Transverse colon (tissue), 4 donors: ENCODE measurements at places on chromosomes 5 and 9. TPM values are rescaled to one million over a fixed set of nuclear protein-coding genes. Genes with fewer than 3 reads are reported as not detected.

DNA sequence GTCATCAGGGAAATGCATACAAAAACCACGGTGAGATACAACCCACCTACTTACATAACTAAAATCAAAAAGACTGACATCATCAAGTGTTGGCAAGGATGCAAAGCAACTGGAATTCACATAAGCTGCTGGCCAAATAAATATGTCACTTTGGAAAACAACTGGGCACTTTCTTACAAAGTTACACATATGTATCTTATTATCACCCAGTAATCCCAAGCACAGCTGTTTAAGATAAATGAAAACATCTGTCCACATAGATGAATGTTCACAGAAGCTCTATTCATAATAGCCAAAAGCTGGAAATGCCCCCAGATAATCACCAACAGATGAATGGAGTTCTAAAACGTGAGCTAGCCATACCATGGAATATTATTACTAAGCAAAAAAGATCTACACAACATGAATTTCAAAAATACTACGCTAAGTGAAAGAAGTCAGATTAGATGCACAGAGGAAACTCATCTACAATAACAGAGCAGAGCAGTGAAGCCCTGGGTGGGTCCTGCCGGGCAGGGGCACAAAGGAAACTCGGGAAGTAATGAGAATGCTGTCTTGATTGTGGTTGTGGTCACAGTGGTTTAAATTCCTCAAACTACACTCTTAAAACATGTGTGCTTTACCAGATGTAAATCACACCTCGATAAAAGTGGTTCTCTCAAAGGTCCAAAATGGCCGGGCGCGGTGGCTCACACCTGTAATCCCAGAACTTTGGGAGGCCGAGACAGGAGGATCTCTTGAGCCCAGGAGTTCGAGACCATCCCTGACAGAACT lies 8.5 kb downstream of the CAMSAP1 start:
- H3K27ac ChIP-seq: no peak overlapping the region
- no peaks in the 10 kb centered on the region for H3K36me3 ChIP-seq
- H3K27me3 ChIP-seq: no peaks in the 10 kb centered on the region
- DNase-seq: no peak

DNA sequence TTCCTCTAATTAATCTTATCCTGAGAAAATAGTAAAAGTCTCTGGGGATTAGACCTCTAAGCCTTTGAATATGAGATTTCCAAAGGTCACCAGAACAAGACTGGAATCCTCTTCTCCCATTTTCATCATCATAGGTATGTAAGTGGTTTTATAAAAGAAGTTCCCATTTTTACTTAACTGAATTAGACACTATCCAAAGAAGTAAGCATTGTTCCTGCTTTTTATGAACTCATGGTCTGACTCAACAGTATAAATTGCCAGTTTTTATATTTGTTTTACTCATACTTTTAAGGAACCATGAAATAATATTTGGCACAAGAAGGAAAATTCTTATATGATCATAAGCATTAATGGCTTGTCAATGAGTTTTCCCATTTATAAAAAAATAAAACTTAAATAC lies 167.1 kb upstream of the ADRA1B start:
- H3K36me3 ChIP-seq: no peaks in the 10 kb centered on the region
- no peak for DNase-seq
- no peak overlapping the region for H3K27ac ChIP-seq
- H3K4me3 ChIP-seq: no peak overlapping the region
- H3K27me3 ChIP-seq: no peaks in the 10 kb centered on the region
- H3K4me1 ChIP-seq: no peaks in the 10 kb centered on the region

DNA sequence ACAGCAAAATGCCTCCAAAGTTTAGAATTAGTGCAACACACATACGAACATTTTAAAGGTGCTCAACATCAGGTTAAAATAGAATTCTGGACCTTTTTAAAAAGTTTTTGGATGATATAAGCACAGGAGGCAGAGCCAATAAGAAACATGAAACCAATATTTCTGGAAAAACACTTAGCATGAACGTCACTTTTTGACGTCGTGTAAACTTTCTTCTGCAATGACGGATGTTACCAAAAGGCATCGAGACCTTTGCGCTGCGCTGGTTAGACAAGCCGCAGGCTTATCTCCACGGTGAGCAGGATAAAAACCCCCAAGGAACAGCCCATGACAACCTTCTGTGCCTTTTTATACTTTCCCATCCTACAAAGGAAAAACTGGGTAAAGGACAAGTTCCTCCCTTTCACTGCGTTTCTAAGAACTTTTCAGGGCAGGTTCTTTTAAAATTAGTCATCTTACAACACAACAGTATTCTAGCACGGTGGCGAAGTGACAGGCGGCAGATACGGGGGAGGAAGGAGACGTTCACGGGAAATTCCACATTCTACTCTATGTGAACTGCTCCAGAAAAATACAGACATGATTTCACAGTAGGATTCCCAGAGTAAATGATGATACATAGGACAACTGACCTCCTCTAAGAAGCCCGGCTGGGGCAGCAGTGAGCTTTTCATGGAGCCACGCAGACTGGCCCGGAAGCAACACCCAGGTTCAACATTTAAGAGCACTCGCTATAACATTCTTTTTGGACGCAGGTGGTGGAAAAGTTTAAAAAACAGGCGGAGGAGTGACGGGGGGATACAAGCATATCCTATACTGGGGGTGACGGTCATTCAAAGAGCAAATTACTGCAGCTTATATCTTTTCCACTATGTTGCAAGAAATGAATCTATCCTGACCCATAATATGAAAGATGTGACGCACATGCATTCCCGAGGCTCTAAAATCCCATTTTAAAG lies 52.4 kb downstream of the USP20 start:
- H3K4me1 ChIP-seq: peaks cover 43% of the 10 kb centered on the region
- H3K27me3 ChIP-seq: no peaks in the 10 kb centered on the region
- H3K4me3 ChIP-seq: no peak overlapping the region
- no peaks in the 10 kb centered on the region for H3K36me3 ChIP-seq

Gene NR5A1
- not detected for total RNA-seq

Gene FOXI1
- total RNA-seq: not detected

Gene GFRA3
- total RNA-seq: 0.55 TPM

Gene IRGM
- not detected for total RNA-seq

DNA sequence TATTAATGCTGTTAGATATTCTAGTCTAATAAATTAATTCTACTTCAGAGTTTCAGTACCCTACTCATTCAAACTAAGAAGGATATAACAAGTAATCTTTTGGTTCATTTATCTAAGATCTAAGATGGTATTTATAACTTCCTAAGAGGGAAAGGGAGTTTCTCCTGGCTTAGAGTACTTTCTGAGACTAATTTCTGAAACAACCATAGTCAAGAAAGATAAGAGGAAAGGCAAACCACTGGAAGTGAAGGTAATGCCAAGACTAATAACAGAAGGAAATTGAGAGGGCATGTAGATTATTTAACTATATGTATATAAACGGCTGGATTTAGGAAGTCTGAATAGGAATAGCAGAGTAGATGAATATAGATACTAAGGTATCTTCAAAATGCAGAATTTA lies 112.4 kb upstream of the ACOT12 start:
- H3K4me1 ChIP-seq: peaks cover 5% of the 10 kb centered on the region
- H3K27ac ChIP-seq: peak overlapping the region; percentile 50
- no peaks in the 10 kb centered on the region for H3K27me3 ChIP-seq
- no peaks in the 10 kb centered on the region for H3K36me3 ChIP-seq
- H3K4me3 ChIP-seq: no peak overlapping the region
- DNase-seq: no peak

DNA sequence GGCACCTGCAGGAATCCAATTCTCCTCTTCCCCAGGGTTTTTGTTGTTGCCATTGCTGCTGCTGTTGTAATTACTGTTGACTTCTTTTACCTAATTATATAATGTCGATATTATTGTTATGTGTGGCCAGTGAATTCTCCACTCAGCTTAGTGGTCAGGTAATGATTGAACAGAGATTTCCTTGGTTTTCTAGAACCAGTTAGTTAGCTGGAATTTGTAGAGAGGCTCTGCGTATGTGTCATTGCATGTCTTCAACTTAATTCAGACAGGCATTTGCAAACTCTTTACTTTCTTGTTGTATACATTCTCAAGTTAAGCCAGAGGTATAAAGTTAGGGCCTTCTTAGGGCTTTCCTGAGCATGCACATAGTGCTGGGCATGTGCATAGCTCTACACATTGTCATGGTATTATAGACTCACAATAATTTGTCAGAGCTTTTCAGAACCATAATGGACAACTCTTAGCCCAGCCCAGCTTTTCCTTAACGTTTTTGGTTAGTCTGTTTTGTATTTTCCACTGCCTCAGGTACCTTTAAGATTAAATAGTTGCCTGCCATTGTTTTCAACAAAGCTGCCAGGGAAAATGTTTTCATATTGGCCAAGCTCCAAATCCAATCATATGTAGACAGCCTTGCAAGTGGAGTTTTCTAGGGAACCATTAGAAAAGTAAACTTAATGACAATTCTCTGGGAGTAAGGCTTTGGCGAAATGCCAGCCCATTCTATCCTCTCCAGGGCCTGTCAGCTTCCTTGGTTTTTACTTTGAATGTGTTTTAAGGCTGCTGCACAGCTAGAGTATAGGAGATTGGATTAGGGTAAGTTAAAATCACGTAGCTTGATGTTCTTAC lies 68.1 kb downstream of the UBE2R2 start:
- H3K27me3 ChIP-seq: no peaks in the 10 kb centered on the region
- no peak overlapping the region for H3K27ac ChIP-seq
- no peak overlapping the region for H3K4me3 ChIP-seq
- peaks cover 24% of the 10 kb centered on the region for H3K4me1 ChIP-seq
- peak; percentile 26 for DNase-seq

GRCh38 chr5:59786334-59786805 lies 107.2 kb downstream of the PDE4D start:
- H3K27ac ChIP-seq: peak overlapping the region; percentile 52
- DNase-seq: no peak
- H3K36me3 ChIP-seq: no peaks in the 10 kb centered on the region
- no peak overlapping the region for H3K4me3 ChIP-seq
- no peaks in the 10 kb centered on the region for H3K27me3 ChIP-seq
- no peaks in the 10 kb centered on the region for H3K4me1 ChIP-seq

DNA sequence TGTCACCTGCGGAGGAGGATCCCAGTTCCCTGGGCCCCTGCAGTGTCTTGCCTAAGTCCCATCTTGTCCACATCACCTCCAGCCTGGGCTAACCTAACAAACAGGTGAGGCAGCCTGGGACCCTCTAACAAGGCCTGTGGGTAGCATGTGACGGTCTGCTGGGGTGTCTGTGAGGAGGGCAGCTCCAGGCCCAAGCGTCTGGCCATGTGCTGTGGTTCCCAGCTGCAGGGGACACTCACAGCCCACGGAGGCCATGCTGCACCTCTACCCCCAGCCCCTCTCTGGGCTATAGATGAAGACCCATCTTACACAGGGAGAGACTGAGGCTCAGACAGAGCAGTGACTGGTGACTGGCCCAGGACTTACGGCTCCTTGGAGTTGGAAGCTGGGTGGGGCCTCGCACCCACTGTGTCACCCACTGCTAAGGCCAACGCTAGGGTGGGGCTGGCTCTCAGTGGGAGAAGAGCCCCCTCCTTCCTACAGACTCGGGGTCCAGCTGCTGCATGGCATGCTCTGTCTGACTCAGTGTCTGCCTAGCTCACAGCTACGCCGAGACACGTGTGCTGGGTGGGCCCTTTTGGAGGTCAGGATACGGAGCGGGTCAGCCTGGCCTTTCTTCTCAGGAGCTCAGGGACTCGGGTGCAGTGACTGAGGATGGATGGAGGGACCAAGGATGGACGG lies 40.8 kb upstream of the RNF130 start:
- no peak overlapping the region for H3K4me3 ChIP-seq
- DNase-seq: no peak
- H3K27me3 ChIP-seq: no peaks in the 10 kb centered on the region
- no peaks in the 10 kb centered on the region for H3K4me1 ChIP-seq
- no peak overlapping the region for H3K27ac ChIP-seq

DNA sequence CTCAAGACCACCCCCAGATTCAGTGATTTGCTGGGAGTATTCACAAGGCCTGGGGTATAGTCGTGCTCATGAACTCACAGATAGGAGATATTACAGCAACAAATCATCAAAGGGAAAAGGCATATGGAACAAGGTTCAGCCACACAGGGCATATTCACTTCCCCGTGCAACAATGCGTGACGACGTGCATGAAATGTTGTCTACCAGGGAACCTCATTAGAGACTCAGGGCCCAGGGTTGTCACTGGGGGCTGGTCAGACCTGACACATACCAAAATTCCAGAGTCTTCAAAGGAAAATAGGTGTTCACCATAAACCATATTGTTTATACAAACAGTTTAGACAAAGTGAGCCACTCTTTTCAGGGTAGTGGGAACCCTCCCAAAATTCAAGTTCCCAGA lies 212.4 kb downstream of the RFK start:
- no peak for DNase-seq
- no peak overlapping the region for H3K27ac ChIP-seq
- H3K4me3 ChIP-seq: no peak overlapping the region
- no peaks in the 10 kb centered on the region for H3K27me3 ChIP-seq
- H3K36me3 ChIP-seq: no peaks in the 10 kb centered on the region
- H3K4me1 ChIP-seq: no peaks in the 10 kb centered on the region

- no peak overlapping the region for H3K27ac ChIP-seq
- H3K36me3 ChIP-seq: no peaks in the 10 kb centered on the region
- no peaks in the 10 kb centered on the region for H3K4me1 ChIP-seq
- no peak overlapping the region for H3K4me3 ChIP-seq
Observed at GRCh38 chr5:121108725-121109124, 644.6 kb downstream of the PRR16 start.

DNA sequence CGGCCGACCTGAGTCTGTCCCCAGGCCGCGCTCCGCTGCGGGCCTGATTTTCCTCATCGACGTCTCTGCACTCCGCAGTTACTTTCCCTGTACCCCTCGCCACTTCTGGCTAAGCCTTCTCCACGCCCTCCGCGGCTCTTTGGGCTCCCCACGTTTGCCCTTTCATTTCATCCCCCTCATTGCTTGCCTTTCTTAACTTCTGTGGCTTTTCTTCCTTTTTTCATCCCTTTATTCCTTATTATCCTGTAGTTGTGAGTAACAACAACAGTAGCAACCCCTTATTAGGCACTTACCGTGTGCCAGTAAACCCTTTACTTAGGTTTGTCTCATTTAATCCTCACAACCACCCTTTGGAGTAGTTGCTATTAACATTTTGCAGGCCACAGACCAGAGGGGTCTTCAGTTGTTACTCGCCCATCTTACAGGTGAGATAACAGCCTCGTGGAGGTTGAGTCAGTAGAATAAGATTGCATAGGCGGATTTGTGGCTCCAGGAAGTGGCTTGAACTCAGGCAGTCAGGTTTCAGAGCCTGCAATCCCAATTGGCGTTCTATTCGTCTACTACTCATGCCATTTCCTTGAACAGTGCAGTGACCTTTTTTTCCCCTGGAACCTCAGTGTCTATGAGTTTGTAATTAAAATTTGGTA lies 724 bp downstream of the TCERG1 start:
- DNase-seq: peak; percentile 45
- peaks cover 19% of the 10 kb centered on the region for H3K4me1 ChIP-seq
- H3K36me3 ChIP-seq: no peaks in the 10 kb centered on the region
- no peaks in the 10 kb centered on the region for H3K27me3 ChIP-seq

GRCh38 chr9:137448602-137448962 lies 7.4 kb upstream of the ENTPD8 start:
- H3K27ac ChIP-seq: no peak overlapping the region
- no peaks in the 10 kb centered on the region for H3K36me3 ChIP-seq
- H3K4me1 ChIP-seq: peaks cover 5% of the 10 kb centered on the region
- H3K27me3 ChIP-seq: peaks cover 5% of the 10 kb centered on the region
- DNase-seq: no peak
